ENCODE measurements at places on chromosomes 6 and 20. TPM values are rescaled to one million over a fixed set of nuclear protein-coding genes. Genes with fewer than 3 reads are reported as not detected.

The NHSL1 gene
- total RNA-seq: 0.54 TPM

The CCM2L gene
- not detected for total RNA-seq

The OR2B6 gene
- total RNA-seq: not detected

The SPEF1 gene
- total RNA-seq: 0.21 TPM

The TREM1 gene
- 0.40 TPM for total RNA-seq

The TPD52L1 gene
- total RNA-seq: not detected

- H3K27ac ChIP-seq: no peak overlapping the region
- peaks cover 21% of the 10 kb centered on the region for H3K4me1 ChIP-seq
Measured at GRCh38 chr6:111154981-111155380, 67.7 kb downstream of the SLC16A10 start.

DNA sequence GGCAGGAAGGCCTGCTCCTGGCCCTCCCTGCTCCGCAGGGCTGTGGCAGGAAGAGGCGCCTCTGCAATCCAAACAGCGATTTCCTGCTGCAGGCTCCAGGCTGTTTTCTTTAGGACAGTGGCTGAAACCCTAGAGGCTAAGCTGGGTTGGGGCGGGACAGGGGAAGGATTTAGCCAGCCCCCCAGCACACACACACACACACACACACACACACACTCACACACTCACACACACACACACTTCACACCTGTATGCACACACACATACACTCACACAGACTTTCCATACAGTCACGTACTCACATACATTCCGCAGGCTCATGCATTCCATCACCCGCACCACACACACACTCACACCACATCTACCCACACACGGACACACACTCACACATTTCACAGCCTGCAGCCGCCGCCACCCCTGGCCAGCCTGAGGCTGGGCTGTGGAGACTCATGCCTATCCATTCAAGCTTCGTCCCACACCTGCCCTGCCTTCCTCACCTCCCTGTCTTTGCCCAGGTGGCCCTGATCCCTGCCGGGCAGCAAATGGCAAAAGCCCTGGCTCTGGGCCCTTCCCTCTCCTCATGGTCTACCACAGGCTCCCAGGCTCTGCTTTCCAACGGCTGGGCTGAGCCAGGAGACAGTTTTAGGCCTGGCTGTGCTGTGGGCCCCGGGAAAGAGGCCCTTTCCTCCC is 17.9 kb downstream of the MDFI start:
- H3K4me3 ChIP-seq: no peak overlapping the region
- H3K4me1 ChIP-seq: no peaks in the 10 kb centered on the region
- no peak overlapping the region for H3K27ac ChIP-seq
- peaks cover 9% of the 10 kb centered on the region for H3K27me3 ChIP-seq

DNA sequence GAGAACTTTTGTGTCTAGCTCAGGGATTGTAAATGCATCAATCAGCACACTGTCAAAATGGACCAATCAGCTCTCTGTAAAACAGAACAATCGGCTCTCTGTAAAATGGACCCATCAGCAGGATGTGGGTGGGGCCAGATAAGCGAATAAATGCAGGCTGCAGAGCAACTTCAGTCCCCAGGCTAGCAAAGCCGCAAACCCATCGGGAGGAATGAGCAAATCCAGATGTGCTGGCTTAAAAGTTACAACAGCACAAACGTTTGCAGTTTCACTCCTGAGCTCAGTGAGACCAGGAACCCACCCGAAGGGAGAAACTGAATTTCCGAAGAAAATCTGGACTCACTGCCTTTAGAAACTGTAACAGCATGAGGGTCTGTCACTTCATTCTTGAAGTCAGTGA is 21.9 kb upstream of the MBOAT1 start:
- no peak for DNase-seq
- no peaks in the 10 kb centered on the region for H3K36me3 ChIP-seq
- no peak overlapping the region for H3K27ac ChIP-seq
- H3K4me3 ChIP-seq: no peak overlapping the region
- peaks cover 3% of the 10 kb centered on the region for H3K27me3 ChIP-seq

DNA sequence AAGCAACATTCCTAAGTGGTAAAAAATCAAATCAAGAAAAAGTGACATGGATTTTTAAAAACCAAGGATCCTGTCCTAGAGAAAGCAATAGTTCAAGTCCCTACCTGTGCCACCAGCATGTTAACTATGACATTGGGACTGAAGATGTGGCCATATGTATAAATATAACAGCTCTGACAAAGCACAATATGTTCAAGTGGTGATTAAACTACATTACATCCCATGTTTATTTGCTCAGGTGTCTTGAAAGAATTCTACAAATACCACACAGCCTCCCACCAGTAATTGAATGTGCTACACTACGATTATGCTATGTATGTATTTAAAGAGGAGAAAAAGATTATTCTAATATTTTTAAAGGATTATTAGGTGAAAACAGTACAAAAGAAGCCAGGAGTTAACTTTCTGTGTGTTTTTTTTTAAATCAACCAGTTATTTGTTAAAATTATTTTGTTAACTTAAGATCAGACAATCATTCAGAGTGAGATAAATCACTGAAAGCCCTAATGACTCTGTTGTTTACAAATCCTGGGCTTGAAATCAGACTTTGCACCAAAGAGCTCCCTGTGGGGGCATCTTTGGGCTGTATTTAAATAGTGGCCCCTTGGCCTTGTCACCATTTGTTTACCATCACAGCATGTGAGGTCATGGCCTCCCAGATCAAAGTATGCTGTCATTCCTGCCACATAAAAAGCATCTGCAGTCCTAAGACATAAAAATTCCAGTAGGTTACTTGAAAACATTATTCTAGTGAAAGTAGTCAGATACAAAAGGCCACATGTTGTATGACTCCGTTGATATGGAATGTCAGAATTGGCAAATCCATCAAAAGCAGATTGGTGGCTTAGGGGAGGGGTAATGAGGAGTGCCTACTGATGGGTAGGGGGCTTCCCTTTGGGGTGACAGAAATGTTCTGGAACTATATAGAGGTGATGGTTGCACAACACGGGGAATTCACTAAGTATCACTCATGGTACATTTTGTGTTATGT is 17.1 kb downstream of the TTLL2 start:
- no peak overlapping the region for H3K4me3 ChIP-seq
- H3K27me3 ChIP-seq: peaks cover 24% of the 10 kb centered on the region
- no peaks in the 10 kb centered on the region for H3K36me3 ChIP-seq
- H3K4me1 ChIP-seq: no peaks in the 10 kb centered on the region

DNA sequence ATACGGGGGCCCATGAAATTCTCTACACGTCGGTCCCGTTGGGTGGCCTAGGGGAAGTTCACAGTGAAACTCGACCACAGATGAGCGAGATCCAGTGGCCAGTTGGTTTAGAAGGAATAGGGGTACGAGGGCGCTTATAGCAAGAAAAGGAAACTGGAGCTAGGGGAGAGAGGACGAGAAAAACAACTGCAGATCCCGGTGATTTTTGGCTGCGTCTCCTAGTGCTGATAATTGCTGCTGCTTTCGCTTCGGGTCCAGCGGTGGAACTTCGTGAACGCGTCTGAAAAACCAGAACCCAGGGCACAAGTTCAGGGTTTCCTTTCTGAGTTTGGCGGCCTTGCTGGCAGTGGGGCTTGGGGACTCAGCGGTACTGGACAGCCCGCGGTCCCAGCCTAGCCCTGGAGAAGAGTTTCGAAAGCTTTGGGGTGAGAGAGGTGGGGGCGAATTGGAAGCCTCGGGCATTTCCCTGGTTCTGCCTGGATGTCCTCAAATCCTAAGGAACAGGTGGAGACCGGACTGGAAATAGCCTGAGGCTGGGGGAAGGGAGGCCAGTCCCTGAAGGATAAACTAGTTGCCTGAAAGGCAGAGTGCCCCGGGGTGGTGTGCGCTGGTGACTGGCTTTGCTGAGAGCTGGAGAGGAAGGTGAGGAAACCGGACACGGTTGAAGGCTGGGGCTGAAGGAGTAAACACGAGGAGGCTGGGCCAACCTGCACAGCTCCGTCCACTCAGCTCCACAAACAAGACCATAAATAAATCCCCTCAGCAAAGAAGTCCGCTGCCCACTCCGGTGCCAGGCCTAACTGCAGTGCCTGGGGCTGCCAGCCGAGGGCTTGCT is 793 bp downstream of the GMPR start:
- no peaks in the 10 kb centered on the region for H3K36me3 ChIP-seq
- H3K4me1 ChIP-seq: peaks cover 27% of the 10 kb centered on the region
- H3K4me3 ChIP-seq: peak overlapping the region; percentile 72

GRCh38 chr20:21615617-21616080 is 89.8 kb upstream of the PAX1 start:
- H3K4me3 ChIP-seq: no peak overlapping the region
- H3K27ac ChIP-seq: no peak overlapping the region
- H3K36me3 ChIP-seq: no peaks in the 10 kb centered on the region
- peaks cover 3% of the 10 kb centered on the region for H3K4me1 ChIP-seq

GRCh38 chr20:24936526-24937407 is 12.3 kb upstream of the CST7 start:
- DNase-seq: peak; percentile 4
- H3K4me3 ChIP-seq: no peak overlapping the region
- peaks cover 19% of the 10 kb centered on the region for H3K36me3 ChIP-seq
- H3K27ac ChIP-seq: no peak overlapping the region

DNA sequence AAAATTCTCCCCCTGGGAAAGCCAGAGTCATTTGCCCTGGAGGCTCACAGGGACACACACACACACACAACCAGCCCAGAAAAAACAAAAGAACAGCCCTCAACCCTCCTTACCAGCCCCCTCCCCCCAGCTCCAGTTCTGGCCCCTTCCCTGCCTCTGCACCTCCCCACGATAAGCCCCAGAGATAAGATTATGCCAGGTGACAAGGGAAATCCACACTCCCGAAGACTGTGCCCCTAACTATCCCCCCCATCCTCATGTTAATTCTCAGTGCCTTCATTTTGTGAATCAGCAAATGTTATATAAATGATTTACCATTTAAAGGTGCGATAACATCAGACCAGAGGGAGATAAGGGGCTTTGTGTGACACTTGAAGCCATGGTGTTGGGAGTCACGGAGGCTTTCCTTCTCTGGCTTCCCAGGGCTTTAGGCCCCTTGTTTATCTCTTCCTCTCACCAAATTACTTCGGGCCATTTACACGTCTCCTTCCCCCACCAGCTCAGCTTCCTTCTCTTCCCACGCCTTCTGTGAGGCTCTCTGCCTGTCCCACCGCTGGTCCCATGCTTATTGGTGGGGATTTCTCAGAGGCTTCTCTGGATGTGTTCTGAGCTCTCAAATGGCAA is 12.5 kb upstream of the FOXC1 start:
- H3K4me1 ChIP-seq: peaks cover 8% of the 10 kb centered on the region
- no peak overlapping the region for H3K4me3 ChIP-seq
- peaks cover 65% of the 10 kb centered on the region for H3K27me3 ChIP-seq
- no peak overlapping the region for H3K27ac ChIP-seq
- DNase-seq: no peak

GRCh38 chr6:149139782-149140136 is 177.8 kb upstream of the TAB2 start:
- peak overlapping the region; percentile 98 for H3K27ac ChIP-seq
- H3K27me3 ChIP-seq: no peaks in the 10 kb centered on the region
- peaks cover 62% of the 10 kb centered on the region for H3K4me1 ChIP-seq
- H3K36me3 ChIP-seq: peaks cover 58% of the 10 kb centered on the region
- no peak for DNase-seq
- H3K4me3 ChIP-seq: peak overlapping the region; percentile 66

- peak; percentile 70 for DNase-seq
- no peak overlapping the region for H3K27ac ChIP-seq
- no peaks in the 10 kb centered on the region for H3K36me3 ChIP-seq
- H3K27me3 ChIP-seq: peaks cover 44% of the 10 kb centered on the region
- no peak overlapping the region for H3K4me3 ChIP-seq
Measured at GRCh38 chr6:133923938-133924593, 29.0 kb upstream of the TBPL1 start.

DNA sequence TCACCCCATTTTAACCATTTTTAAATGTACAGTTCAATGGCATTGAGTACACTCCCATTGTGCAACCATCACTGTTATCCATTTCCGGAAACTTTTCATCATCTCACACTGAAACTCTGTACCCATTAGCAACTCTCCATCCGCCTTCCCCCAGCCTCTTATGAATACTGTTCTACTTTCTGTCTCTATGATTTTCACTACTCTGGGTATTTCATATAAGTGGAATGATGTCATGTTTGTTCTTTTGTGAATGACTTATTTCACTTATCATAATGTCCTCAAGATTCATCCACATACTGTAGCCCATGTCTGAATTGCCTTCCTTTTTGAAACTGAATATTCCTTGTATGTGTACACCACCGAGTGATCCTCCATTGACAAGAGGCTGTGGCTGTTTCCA is 92.9 kb upstream of the TOX2 start:
- no peak for DNase-seq
- H3K27ac ChIP-seq: no peak overlapping the region
- H3K27me3 ChIP-seq: no peaks in the 10 kb centered on the region
- H3K4me3 ChIP-seq: no peak overlapping the region

DNA sequence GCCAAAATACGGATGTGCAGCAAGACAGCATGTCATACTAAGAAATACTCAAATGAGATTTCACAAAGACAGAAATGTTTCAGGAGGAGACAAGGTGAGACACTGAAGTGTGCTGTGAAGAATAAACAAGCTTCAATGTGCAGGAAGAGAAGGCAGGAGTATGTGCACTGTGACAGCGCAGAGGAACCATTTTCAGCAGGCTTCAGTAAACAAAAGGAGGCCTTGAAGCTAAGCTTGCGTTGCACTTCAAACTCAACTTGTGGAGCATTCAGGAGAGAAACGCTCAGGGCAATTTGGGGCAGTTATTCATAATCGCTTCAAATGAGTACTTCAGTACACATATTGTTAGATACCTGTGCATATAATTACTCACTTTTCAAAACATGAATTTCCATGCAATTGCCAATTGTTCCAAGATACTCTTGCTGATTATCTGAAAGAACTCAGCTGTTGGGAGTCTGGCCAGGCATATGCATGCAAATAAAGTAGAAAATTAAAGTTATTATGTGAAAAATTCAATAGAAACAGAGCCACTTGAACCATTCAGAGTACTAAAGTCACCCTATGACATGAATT is 234.2 kb upstream of the OPRM1 start:
- DNase-seq: no peak
- no peak overlapping the region for H3K4me3 ChIP-seq
- no peaks in the 10 kb centered on the region for H3K27me3 ChIP-seq
- no peaks in the 10 kb centered on the region for H3K4me1 ChIP-seq
- H3K27ac ChIP-seq: no peak overlapping the region

DNA sequence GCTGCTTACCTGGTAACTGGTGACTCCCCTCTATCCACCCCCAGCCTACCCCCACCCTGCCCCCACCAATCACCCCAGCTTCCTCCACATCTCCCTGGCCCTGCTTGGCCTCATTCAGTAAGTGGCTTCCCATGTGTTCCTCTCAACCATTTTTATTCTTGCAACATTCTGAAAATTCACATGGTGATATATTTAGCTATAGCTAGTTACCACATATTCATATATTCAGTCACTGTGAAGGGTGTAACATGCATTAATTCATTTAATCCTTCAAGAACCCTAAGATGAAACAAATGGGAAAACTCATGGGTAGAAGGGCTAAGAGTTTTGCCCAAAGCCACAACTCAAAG is 95.4 kb upstream of the CEP85L start:
- peaks cover 13% of the 10 kb centered on the region for H3K4me1 ChIP-seq
- no peak for DNase-seq
- H3K36me3 ChIP-seq: no peaks in the 10 kb centered on the region
- H3K27ac ChIP-seq: no peak overlapping the region
- no peak overlapping the region for H3K4me3 ChIP-seq

- DNase-seq: peak; percentile 55
- H3K27ac ChIP-seq: peak overlapping the region; percentile 82
- peaks cover 5% of the 10 kb centered on the region for H3K27me3 ChIP-seq
- H3K4me1 ChIP-seq: peaks cover 48% of the 10 kb centered on the region
Measured at GRCh38 chr20:64077094-64077493, 2.2 kb downstream of the RGS19 start.

GRCh38 chr6:37632989-37633550 is 64.6 kb downstream of the MDGA1 start:
- H3K36me3 ChIP-seq: no peaks in the 10 kb centered on the region
- no peaks in the 10 kb centered on the region for H3K4me1 ChIP-seq
- no peak overlapping the region for H3K4me3 ChIP-seq
- DNase-seq: no peak
- H3K27ac ChIP-seq: no peak overlapping the region

Measured in activated CD4-positive, alpha-beta T cell treated with anti-CD3 and anti-CD28 coated beads, Interleukin-2, amount 10 ng/mL, durations not matched to agents 7 days and 5 days (primary cell).